ENCODE measurements at places on chromosomes 4 and X.

- no peak for DNase-seq
Observed at GRCh38 chr4:146477054-146477453, 44.7 kb downstream of the SLC10A7 start.

DNA sequence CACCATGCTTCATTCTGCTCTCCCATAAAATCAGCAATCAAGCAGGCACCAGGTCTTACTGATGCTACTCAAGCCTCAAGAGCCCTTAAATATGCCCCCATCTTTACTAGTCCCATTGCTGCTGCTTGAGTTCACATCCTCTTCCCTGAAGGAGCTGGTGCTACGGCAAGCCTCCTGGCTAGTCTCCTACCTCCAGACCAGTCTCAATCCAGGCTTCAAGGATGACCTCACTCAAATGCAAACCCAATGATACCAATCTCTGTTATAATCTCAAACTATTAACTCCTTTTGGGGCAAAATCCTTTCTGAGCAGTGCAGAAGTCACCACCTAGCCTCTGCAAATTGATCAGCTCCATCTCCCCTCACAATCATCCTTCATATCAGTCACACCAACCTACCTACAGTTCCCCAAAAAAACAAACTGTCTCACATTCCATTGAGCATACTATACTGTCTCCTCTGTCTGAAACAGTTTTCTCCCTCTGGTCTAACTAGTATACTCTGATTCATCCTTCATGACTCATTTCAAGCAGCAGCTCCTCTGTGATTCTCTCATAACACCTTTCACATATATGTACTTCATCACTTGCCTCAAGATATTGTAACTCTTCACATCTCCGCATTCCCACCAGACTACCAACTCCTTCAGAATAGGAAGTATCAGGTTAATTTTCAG lies 30.0 kb downstream of the PAPSS1 start:
- no peak for DNase-seq

GRCh38 chrX:106331606-106332005 lies 163.5 kb downstream of the PWWP3B start:
- no peak for DNase-seq

DNA sequence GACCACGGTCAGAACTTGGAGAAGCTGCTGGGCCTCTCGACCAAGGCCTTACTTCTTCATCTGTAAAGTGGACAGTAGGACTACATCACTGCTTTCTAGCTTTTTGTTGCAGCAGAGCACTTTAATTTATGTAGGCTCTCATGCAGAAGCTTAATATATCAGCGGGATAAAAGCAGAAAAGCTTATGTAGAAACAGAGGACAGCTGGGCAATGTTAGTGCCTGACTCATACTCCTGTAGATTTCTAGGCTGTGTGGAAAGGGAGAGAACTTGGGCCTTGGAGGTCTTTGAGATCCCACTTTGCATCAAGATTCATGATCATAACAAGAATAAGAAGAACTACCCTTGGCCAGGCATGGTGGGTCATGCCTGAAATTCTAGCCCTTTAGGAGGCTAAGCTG lies 91.2 kb downstream of the ARHGAP10 start:
- DNase-seq = no peak

- no peak for DNase-seq
Observed at GRCh38 chr4:7735395-7735794, 204.3 kb downstream of the AFAP1 start.

GRCh38 chrX:9286234-9286633 lies 178.6 kb upstream of the TBL1X start:
- no peak for DNase-seq

- DNase-seq = no peak
Observed at GRCh38 chr4:6128221-6128850, 72.0 kb downstream of the JAKMIP1 start.

- no peak for DNase-seq
Observed at GRCh38 chr4:64340218-64341110, 68.8 kb downstream of the TECRL start.

GRCh38 chr4:17112292-17112659 lies 213.8 kb upstream of the LDB2 start:
- DNase-seq = peak; percentile 2

GRCh38 chr4:6561173-6561516 lies 13.8 kb upstream of the MAN2B2 start:
- no peak for DNase-seq

DNA sequence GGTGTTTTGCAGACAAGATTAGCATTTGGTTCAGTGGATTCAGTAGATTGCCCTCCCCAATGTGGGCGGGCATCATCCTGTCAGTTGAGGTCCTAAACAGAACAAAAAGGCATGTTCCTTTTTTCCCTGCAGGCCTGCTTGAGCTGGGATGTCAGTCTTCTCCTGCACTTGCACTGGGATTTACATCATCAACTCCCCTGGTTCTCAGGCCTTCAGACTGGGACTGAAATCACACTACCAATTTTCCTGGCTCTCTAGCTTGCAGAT lies 278.9 kb upstream of the FTHL17 start:
- DNase-seq = no peak

DNA sequence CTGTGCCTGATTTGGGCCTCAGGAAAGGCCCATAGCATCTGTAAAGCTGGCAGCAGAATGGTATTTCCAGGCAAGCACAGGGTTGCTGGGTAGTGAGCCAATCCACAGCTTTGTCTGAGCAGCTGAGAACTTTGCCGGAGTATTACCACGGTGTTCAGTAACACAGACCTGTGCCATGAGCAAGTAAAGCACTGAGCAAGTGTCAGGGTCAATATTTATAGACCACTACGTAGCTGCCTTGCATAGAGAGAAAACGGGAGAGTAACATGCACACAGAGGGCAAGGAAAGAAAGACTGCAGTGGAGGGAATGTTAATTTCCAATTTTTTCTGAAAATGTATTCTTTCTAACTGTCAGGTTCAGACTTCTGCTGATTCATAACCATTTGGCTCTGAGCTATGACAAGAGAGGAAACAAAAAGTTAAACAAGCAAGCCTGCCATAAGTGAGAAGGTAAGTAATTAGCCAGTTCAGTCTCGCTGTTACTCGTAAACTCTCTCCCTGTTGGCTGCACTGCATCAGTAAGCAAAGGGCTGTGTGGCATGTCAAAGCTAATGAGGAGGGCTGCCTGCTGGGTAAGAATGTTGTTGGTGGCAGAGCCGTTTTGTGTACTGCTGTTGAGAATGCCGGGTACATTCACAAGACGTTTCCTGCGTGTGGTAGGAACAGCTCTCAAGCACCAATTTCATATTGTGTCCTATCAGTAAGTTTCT lies 238.1 kb downstream of the BMPR1B start:
- no peak for DNase-seq

All from GM12891 (cell line).